ENCODE measurements at places on chromosomes 12 and 14. TPM values are rescaled to one million over a fixed set of nuclear protein-coding genes. Genes with fewer than 3 reads are reported as not detected.

TAC3 gene
- not detected for total RNA-seq

PDE3A gene
- 1.1 TPM for total RNA-seq

HPD gene
- not detected for total RNA-seq

AREL1 gene
- total RNA-seq = 24.5 TPM

KRT81 gene
- total RNA-seq = 0.67 TPM

DNAJC22 gene
- 0.98 TPM for total RNA-seq

FGF6 gene
- not detected for total RNA-seq

PLEKHD1 gene
- not detected for total RNA-seq

NGB gene
- not detected for total RNA-seq

CLECL1 gene
- total RNA-seq = not detected

OLR1 gene
- not detected for total RNA-seq

RHOJ gene
- total RNA-seq = 20.3 TPM

APOF gene
- total RNA-seq = not detected

KLHL33 gene
- total RNA-seq = 0.34 TPM

SERPINA9 gene
- total RNA-seq = not detected

SLC25A47 gene
- not detected for total RNA-seq

ESRRB gene
- total RNA-seq = not detected

IFI27 gene
- total RNA-seq = 3,107 TPM

AGAP2 gene
- 0.25 TPM for total RNA-seq
